Pons (tissue), 1 donor: ENCODE measurements at places on chromosomes 2 and 18.
A peak's percentile ranks its signal among the peaks of the same experiment; 100 is the strongest.

- no peak for DNase-seq
Observed at GRCh38 chr2:223319601-223320000, 267.6 kb downstream of the KCNE4 start.

GRCh38 chr2:212667751-212668316 lies 129.2 kb upstream of the ERBB4 start:
- peak; percentile 52 for DNase-seq

DNA sequence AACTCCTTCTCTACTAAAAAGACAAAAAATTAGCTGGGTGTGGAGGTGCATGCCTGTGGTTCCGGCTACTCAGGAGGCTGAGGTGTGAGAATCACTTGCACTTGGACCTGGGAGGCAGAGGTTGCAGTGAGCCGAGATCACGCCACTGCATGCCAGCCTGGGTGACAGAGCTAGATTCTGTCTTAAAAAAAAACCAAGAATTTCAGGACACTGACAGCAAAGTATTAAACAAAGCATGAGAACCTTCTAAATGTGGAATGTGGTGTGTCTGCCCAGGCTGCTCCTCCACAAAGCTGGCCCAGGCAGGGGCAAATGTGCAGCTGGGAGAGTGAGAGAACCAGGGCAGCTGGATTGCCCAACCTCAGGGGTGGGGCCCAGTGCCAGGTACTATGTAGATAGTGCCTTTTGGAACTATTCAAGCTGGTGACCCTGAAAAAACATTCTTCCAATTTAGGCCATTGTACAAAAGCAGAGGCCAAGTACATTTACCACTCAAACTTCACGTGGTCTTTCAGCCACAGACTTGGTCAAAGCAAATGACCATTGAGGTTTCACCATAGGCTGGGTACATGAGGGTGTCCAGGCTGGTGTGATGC lies 6.7 kb upstream of the UGT1A5 start:
- no peak for DNase-seq

- DNase-seq: no peak
Observed at GRCh38 chr18:75679331-75679730, 251.8 kb upstream of the SMIM21 start.

DNA sequence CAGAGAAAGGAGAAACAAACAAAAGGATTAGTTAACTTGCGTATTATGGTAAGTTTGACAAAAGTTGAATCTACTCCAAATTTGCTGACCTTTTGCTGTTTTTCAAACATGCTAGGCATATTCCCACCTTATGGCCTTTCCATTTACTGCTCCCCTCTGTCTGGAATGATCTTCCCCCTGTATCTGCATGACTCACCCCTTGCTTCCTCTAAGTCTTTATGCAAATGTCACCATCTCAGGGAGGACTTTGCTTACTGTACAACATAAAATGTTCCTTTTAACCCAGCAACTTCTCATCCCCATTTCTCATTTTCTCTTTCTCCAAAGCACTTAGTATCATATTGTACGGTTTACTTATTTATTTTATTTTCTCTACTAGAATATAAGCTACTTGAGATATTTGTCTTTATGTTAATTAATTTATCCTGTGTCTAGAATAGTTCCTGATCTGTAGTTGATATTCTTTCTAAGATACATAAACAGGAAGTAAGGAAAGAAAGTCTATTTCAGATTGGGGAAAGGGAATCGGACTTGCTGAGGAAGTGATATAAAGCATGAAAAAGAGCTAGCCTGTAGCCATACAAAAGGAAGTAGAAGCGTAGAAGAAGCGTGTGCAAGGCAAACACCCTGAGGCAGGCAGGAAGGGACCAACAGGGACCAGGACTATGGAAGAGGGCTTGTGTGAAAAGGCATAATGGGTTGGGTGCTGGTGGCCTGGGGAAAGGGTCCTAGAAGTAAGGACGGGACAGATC lies 144.9 kb upstream of the ERBB4 start:
- no peak for DNase-seq

- no peak for DNase-seq
Observed at GRCh38 chr2:25262288-25262687, 79.4 kb downstream of the DNMT3A start.

DNA sequence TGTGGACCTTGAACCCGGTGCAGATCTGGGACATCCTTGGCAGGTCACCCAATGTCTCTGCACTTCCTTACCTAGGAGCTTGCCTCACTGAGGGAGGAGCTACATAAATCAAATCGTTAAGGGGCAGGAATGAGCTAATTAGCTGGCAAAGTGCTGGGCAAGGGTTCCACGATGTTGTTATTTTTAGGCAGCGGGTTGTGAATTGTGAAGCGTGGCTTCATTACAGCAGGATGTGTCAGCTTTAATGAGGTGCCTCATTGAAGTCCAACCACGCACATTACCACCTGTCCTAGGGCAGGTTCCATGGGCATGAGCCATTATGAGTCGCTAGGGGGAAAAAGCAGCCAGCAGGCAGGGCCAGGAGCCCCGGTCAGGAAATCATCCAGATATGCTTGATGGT lies 127.0 kb upstream of the AGAP1 start:
- no peak for DNase-seq

- peak; percentile 52 for DNase-seq
Observed at GRCh38 chr2:182716650-182716979, 558 bp downstream of the DNAJC10 start.

DNA sequence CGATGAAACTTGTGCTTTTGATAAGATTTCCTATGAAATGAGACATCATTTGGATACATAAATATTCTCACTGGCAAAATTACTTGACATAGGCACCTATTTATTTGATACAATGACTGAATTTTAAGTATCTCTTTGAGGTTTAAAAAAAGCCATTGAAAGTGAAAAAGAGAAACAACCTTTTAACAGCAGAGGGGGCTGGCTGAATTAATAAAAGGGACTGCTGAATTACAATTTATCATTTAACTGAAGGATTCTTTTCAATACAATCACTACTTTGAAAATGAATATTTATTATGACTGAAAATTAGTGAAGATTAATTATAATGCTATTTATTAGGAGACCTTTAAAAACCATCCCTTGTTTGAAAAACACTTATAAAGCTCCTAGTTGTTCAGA lies 335.3 kb downstream of the DLGAP1 start:
- no peak for DNase-seq

DNA sequence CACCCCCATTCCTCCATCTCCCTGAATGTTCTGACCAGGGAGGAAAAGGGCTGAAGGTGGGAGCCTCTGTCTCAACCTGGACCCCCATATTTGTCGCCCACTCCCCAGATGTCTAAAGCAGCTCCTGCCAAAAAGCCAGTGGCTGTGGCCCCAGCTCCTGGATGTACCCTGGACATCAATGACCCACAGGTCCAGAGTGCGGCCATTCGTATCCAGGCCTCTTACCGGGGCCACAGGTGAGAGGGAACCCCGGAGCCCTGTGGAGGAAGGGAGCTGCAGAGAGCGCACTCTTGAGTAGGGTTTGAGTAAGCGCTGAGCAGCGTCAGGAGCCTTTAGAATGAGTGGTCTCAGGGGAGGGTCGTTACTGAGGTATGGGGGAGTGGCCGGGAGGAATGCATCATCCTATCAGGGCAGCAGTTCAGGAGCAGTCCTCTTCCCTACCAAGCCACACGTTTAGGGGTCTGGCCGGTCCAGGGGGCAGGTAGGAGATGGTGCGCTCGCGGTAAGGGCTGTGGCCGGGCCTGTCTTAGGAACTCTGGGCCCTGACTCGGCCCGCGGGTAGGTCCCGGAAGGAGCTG lies 2.4 kb upstream of the GMPPA start:
- no peak for DNase-seq

- no peak for DNase-seq
Observed at GRCh38 chr18:40938615-40939014, 1016.4 kb upstream of the PIK3C3 start.

GRCh38 chr2:240991378-240992263 lies 6.8 kb upstream of the SNED1 start:
- no peak for DNase-seq

- no peak for DNase-seq
Observed at GRCh38 chr18:42814184-42814583, 301.3 kb downstream of the RIT2 start.

DNA sequence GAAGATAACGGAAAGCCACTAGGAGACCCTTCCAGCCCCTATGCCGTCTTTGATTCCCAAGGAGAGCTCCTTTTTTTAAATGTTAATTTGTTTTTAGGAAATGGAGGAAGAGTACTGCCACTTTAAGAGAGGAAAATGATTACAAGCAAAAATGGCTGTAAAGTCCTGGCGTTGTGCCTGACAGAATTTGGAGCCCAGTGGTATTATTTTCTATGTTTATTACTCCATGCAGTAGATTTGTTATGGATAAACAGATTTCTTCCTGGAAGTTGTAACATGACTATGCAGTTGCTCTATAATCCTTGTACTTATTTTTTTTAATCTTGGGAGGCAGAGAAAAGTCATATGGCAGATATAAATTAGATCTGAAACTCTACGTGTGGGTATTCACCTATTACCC lies 141.3 kb downstream of the GBX2 start:
- DNase-seq: no peak

- DNase-seq: peak; percentile 46
Observed at GRCh38 chr2:195658541-195658890, 1.5 kb downstream of the SLC39A10 start.

GRCh38 chr2:70894765-70895164 lies 40.9 kb upstream of the ATP6V1B1 start:
- no peak for DNase-seq

- DNase-seq: no peak
Observed at GRCh38 chr2:54629914-54630857, 93.3 kb upstream of the EML6 start.

DNA sequence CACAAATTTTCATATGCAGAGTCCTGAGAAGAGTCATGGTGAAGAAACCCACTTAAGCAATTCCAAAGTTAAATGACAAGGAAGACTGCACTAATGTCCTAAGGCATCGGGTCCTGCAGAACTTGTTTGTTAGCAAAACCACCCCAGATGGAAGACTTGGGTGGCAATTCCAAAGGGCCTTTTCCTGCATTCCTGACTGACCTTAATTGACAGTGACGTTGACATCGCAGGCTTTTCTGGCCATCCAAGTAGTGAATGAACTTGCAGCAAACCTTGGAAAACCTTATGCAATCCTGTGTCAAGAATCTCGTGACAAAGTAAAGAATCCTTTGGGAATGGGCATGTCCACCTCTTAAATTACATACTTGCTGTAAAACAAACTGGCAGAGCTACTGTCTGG lies 112.5 kb upstream of the SH3BP4 start:
- no peak for DNase-seq

- no peak for DNase-seq
Observed at GRCh38 chr2:219724628-219725027, 97.2 kb downstream of the SLC4A3 start.
